Esophagus muscularis mucosa (tissue), 4 donors: ENCODE measurements at places on chromosomes 3 and 15.

DNA sequence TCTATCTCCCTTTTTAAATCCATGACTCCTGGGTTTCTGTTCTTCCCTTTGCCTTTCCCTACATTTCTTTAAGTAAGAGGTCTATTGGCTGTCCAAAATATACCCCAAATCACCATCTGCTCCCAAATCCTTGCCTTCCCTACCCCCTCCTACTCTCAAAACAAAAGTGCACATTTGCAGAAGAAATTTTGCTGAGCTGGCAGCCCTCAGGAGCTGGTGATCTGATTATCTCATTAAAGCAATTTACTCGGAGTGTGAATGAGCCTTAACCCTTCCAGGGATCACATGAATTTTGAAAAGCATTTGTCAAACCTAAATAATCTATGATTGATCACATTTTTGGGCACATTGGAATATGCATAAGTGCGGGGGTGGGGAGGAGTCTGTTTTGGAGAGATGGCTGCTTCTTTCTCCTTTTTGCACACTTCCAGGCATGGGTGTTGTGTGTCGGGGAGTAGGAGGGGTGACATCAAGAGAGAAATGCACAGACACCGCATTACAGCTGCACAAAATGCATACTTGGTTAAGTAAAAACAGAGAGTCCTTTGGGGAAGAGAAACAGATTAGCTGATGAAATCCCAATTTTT, 892.6 kb downstream of the TUSC7 start:
- no peaks in the 10 kb centered on the region for H3K36me3 ChIP-seq
- no peaks in the 10 kb centered on the region for H3K4me1 ChIP-seq
- no peak for DNase-seq
- H3K27me3 ChIP-seq, result no peaks in the 10 kb centered on the region
- no peak overlapping the region for H3K27ac ChIP-seq

- peaks cover 17% of the 10 kb centered on the region for H3K4me1 ChIP-seq
- no peak for DNase-seq
- no peaks in the 10 kb centered on the region for H3K27me3 ChIP-seq
- no peaks in the 10 kb centered on the region for H3K36me3 ChIP-seq
These were observed 40.7 kb downstream of the SUMF1 start for GRCh38 chr3:4426261-4426781.

- H3K36me3 ChIP-seq, result no peaks in the 10 kb centered on the region
- no peak overlapping the region for H3K27ac ChIP-seq
- H3K27me3 ChIP-seq, result no peaks in the 10 kb centered on the region
- H3K4me1 ChIP-seq, result no peaks in the 10 kb centered on the region
- DNase-seq, result no peak
- no peak overlapping the region for H3K4me3 ChIP-seq
These were observed 4.6 kb downstream of the OR5H15 start for GRCh38 chr3:98171071-98171470.

GRCh38 chr15:69579950-69580618, 127.5 kb downstream of the RPLP1 start:
- no peaks in the 10 kb centered on the region for H3K36me3 ChIP-seq
- H3K27me3 ChIP-seq, result no peaks in the 10 kb centered on the region
- no peak overlapping the region for H3K4me3 ChIP-seq
- H3K4me1 ChIP-seq, result no peaks in the 10 kb centered on the region

DNA sequence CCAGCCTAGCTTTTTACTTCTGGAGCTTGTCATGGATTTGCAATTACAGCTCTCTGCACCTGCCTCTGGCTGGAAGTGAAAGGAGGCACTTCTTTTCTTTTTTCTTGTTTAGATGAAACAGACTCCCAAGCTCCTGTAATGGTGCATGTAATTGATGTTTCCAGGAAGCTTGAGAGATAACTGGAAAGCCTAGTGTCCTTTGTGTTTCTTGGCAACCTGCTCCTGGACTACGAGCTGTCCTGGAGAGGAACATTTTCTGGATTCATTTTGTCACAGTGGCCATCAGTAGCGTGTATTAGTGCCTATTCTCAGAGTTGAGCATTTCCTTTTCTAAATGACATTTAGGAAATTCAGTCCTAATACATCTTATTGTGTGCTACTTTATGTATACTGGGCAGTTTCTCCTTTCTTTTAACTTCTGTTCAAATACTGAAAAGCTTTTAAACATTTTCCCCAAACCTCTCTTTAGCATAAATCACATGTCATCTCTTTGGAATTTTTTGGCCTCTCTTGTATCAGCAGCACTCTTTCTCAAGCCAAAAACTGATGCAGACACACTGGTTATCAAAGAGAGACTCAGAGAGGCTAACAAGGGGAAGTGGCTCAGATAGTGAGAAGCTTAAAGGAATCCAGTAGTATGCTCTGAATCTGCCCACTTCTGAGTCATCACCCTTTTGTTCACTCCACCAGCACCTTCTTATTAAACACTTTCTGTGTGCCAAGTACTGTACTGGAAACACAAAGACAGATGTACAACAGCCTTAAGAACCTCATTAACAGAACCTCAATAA, 62.6 kb upstream of the SLC2A2 start:
- no peak for DNase-seq
- peaks cover 7% of the 10 kb centered on the region for H3K36me3 ChIP-seq
- no peak overlapping the region for H3K4me3 ChIP-seq
- H3K27ac ChIP-seq, result peak overlapping the region; percentile 73
- peaks cover 26% of the 10 kb centered on the region for H3K4me1 ChIP-seq

DNA sequence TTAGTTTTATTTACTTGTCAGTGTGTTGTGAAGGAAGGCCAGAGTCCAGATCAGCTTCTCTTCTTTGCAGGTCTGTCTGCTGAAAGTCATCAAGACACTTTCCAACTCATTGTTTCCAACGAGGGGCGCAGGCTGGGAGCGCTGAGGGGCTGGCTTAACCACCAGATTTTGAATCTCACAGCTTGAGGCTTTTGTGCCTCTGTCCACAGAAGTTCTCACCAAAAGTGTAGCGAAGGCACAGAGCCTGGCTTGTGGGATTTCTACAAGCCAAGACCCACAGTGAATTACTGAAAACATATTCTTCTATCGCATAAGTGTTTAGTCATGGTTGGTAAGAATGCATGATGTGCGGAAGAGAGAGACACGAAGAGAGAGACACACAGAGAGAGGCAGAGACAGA, 35.2 kb downstream of the BHLHE40 start:
- no peak overlapping the region for H3K4me3 ChIP-seq
- no peak overlapping the region for H3K27ac ChIP-seq
- H3K4me1 ChIP-seq, result peaks cover 32% of the 10 kb centered on the region
- no peaks in the 10 kb centered on the region for H3K27me3 ChIP-seq
- DNase-seq, result no peak

DNA sequence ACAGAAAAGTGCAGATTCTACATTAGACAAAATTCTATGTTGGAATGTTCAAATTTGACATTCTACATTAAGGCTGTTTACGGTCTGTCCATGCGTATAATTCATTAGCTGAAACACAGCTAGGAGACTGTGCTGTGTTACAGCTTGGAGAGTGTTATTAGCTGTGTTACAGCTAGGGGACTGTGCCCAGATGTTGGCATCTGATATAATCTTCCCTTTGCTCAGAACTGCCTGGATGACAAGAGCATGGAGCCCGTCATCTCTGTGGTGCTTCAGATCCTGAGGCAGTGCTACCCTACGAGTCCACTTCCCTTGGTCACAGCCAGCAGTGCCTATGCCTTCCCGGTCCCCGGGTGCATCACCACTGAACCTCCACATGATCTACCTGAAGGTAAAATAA, 177.0 kb downstream of the AGBL1 start:
- H3K27me3 ChIP-seq, result peaks cover 5% of the 10 kb centered on the region
- no peak overlapping the region for H3K27ac ChIP-seq
- DNase-seq, result no peak

DNA sequence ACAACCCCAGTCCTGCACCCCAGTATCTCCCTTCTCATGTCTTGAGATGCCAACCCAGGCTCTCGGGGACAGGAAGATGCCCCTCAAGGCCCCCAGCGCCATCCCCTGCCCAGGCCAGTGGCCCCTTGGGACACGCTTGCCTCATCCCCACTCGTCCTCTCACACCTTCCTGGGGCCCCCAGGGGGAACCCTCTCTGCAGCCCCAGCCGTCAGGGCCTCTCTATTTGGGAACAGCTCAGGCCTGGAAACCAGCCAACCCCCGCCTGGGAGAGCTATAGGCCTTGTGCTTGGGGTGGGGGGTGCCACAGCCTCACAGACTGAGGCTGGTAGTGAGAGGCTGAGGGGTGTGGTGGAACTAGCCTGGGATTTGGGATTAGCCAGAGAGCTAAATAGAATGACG, 7.8 kb downstream of the LINGO1 start:
- H3K27me3 ChIP-seq, result peaks cover 12% of the 10 kb centered on the region
- H3K4me3 ChIP-seq, result no peak overlapping the region
- no peak overlapping the region for H3K27ac ChIP-seq

DNA sequence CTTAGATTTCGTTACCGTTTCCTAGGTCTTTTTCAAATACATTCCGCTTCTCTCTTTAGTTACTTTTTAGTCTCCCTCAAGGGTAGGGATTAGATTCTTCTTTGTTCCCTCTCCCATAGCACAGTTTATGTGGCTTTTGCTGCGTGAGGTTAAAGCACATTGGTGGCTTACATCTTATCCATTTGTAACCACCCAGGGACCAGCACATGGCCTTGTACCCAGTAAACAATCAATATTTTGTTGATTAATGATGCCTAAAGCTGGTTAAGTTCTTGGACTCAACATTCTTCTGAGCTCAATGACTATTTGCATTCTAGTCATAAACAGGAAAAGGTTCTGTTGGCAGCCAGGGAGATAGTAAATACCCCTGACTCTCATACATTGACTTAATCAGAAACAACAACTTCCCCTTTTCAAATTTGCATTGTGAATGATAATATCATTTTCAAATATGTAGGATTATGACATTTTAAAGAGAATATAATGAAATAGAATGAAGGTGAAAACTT, 60.2 kb downstream of the CACNA1D start:
- H3K27me3 ChIP-seq, result no peaks in the 10 kb centered on the region
- no peak overlapping the region for H3K4me3 ChIP-seq
- no peak for DNase-seq
- no peaks in the 10 kb centered on the region for H3K36me3 ChIP-seq
- H3K4me1 ChIP-seq, result peaks cover 15% of the 10 kb centered on the region

GRCh38 chr3:192514754-192515663, 212.3 kb downstream of the FGF12 start:
- no peaks in the 10 kb centered on the region for H3K27me3 ChIP-seq
- DNase-seq, result no peak
- peak overlapping the region; percentile 57 for H3K4me3 ChIP-seq
- peaks cover 36% of the 10 kb centered on the region for H3K4me1 ChIP-seq
- H3K36me3 ChIP-seq, result no peaks in the 10 kb centered on the region

DNA sequence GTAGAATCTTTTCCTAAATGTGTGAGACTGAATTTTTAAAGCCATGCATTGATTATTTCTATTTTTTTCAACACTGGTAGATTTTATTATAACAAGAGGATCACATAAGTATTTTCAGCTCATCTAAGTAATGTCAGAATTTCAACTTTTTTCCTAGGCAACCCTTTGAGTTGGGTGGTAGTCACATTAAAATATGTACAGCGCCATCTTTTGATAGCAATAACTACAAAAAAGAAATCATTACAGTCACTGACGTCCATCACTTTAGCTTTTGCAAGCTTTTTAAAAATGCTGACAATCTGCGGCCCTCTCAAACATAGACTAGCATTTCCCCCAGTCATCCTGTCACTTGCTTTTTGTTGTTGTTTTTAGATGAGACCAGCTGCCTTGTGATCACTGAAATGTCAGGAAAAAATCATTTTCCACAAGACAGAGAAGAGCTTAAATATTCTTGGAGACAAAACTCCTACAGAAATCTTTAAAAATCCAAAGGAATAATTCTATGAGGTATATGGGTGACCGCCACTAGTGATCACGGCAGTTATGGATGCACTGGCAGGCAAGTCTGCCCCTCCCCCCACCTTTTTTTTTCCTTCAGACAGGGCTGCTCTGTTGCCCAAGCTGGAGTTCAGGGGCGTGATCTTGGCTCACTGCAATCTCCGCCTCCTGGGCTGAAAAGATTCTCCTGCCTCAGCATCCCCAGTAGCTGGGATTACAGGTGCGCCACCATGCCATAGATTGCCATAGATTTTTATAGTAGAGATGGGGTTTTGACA, 384.0 kb upstream of the KCNMB2 start:
- H3K36me3 ChIP-seq, result no peaks in the 10 kb centered on the region
- no peaks in the 10 kb centered on the region for H3K27me3 ChIP-seq
- no peak overlapping the region for H3K4me3 ChIP-seq
- no peak for DNase-seq
- H3K27ac ChIP-seq, result no peak overlapping the region

GRCh38 chr3:128421966-128422365, 44.7 kb downstream of the DNAJB8 start:
- no peak overlapping the region for H3K4me3 ChIP-seq
- no peak overlapping the region for H3K27ac ChIP-seq
- peaks cover 20% of the 10 kb centered on the region for H3K27me3 ChIP-seq
- DNase-seq, result no peak
- no peaks in the 10 kb centered on the region for H3K36me3 ChIP-seq

DNA sequence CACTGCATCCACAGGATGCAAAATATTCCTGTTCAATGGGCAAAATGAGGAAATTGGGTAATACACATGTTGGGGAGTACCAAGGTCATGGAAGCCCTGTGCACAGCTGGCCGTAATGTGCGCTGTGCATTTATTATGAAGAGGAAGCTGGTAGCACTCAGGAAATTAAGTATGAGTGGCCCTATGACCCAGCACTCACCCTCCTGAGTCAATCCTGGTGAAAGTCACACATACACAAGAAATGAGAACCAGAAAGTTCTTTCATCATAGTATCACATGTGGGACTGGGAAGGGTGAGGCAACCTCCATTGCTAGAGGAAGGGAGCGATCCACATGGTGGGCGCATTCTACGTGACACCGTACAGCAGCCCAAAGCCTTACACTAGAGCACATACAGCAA, 11.4 kb upstream of the PRR20G start:
- no peaks in the 10 kb centered on the region for H3K36me3 ChIP-seq
- H3K27ac ChIP-seq, result no peak overlapping the region
- H3K27me3 ChIP-seq, result no peaks in the 10 kb centered on the region
- no peaks in the 10 kb centered on the region for H3K4me1 ChIP-seq

DNA sequence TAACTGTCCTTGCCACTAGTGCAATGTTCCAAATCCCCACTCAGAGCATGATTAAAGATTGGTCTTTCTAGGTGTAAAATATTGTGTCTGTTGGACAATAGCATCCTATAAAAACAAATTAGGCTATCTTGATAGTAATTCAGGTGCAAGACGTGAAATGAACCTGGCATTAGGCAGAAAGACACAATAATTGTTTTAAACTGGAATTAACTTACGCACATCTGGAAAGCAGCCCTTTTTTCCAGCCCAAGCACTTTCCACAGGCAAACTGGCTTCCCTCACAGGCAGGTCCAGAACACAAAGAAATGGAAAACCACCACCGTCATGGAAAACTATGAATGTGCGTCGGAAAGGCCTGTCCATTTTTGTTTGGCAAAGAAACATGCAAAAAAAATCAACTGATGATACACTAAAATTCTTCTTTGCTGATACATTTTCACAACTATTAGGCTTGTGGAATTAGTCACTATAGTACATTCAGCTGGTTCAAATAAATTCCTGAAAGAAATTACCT, 474.7 kb upstream of the IL12A start:
- no peaks in the 10 kb centered on the region for H3K4me1 ChIP-seq
- H3K36me3 ChIP-seq, result no peaks in the 10 kb centered on the region
- DNase-seq, result no peak
- no peak overlapping the region for H3K4me3 ChIP-seq
- no peaks in the 10 kb centered on the region for H3K27me3 ChIP-seq
- H3K27ac ChIP-seq, result no peak overlapping the region

GRCh38 chr15:97525809-97526208, 434.7 kb upstream of the ARRDC4 start:
- H3K4me1 ChIP-seq, result no peaks in the 10 kb centered on the region
- H3K36me3 ChIP-seq, result no peaks in the 10 kb centered on the region
- DNase-seq, result no peak
- H3K27ac ChIP-seq, result no peak overlapping the region
- H3K4me3 ChIP-seq, result no peak overlapping the region

GRCh38 chr3:8540456-8540855, 38.8 kb downstream of the LMCD1 start:
- no peak overlapping the region for H3K27ac ChIP-seq
- peaks cover 4% of the 10 kb centered on the region for H3K36me3 ChIP-seq
- no peak for DNase-seq
- no peaks in the 10 kb centered on the region for H3K4me1 ChIP-seq
